Mammary epithelial cell (primary cell): ENCODE measurements at places on chromosomes 1 and 21. TPM values are rescaled to one million over a fixed set of nuclear protein-coding genes. Genes with fewer than 3 reads are reported as not detected.

Gene SLC25A44
- 18.5 and 18.6 TPM in 2 replicates for total RNA-seq

Gene DNTTIP2
- 40.5 TPM for total RNA-seq

Gene DEPDC1
- total RNA-seq: 0.67 TPM

Gene MAP10
- 0.14 and 0.21 TPM in 2 replicates for total RNA-seq

Gene CNIH4
- total RNA-seq: 82.3 and 105 TPM in 2 replicates

Gene FOXD3
- total RNA-seq: 0.35 TPM in 1 of 2 replicates, not detected in the other

Gene UCK2
- total RNA-seq: 111 TPM

Gene SLC22A15
- 43.6 and 82.8 TPM in 2 replicates for total RNA-seq

Gene CFHR1
- not detected for total RNA-seq

Gene LEPR
- 3.5 and 5.3 TPM in 2 replicates for total RNA-seq

Gene PHC2
- 123 and 136 TPM in 2 replicates for total RNA-seq

Gene SMPDL3B
- total RNA-seq: 10.8 TPM

Gene TPTE
- not detected in 2 replicates for total RNA-seq

Gene AGO4
- total RNA-seq: 27.2 TPM

Gene LAMC2
- total RNA-seq: 1,201 TPM

Gene TMOD4
- not detected in 2 replicates for total RNA-seq
